ENCODE measurements at places on chromosomes 11 and 22.

GRCh38 chr11:129950101-129951091 is 52.2 kb downstream of the PRDM10 start:
- DNase-seq: no peak

DNA sequence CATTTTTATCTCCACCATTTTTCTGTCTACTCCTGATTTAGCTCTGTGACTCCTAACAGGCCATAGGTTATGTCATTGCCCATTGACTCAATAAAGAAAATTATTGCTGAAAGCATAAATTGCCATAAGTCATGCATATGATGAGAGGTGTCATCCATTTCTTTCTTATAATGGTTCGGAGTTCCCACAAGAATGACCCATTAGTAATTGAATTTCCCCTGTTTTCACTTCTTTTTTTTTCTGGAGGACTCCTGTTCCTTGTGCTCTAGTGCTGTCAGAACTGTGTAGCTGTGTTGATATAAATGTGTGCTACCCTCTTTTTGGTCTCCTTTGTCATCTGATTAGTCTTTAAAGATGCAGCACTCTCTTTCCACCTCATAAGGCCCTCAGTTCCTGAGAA is 22.9 kb upstream of the CARD18 start:
- no peak for DNase-seq

- DNase-seq: no peak
Measured at GRCh38 chr11:74004759-74005615, 3.9 kb downstream of the UCP3 start.

DNA sequence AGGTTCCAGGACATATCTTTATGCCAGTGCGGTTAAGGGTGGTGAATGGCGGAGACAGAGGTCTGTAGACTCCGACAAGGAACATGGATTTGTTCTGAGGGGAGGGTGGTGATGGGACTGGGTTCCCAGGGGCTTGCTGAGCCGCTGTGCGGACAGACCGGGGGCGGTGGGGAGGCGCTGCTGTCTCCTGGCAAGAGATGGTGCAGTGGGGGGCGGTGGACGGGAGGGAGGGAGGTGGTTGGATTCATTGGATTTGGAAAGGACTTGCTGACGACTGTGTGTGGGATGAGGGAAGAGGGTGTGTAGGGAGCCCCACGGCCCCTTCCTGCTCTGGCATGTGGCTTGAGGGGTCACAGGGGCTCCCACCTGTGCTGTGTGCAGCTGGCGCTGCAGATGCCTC is 43.2 kb downstream of the FLRT1 start:
- no peak for DNase-seq

DNA sequence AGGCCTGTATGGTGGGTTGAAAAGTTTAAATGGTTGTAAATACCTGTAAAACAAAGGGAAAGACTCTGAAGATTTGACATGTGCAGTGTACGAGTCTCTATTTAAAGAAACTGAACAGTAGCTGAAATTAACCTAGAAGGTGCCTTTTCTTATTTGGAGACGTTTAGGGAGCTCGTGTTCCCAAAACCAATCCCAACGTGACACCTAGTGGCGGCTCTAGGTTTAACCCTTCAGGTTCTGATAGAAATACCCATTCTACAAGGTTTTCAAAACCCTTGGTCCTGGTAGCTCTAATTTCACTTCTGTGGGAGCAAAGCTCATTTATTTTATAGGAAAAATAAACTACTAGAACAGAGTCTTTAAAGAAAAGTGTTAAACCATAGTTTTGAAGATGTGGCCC is 258.3 kb downstream of the LRRC4C start:
- DNase-seq: peak; percentile 3

- DNase-seq: no peak
Measured at GRCh38 chr22:37569009-37569920, 9.0 kb downstream of the CDC42EP1 start.

DNA sequence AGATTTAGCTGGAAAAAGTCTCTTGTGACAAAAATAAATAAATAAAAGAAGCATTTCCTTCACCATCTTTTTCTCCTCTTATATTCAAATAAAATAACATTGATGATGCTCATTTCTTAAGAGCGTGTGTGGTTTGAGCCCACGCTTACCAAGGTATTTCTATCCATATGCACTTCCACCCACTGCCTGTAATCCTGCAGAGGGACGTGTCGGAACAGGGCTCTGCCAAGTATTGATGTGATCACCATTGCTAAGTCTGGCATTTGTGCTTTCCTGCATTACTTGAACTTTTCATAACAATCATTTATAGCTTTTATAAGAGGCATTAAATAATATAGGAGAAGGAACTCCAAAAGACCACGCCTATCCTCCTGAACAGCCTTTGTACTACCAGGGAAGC is 107.6 kb downstream of the SHANK2 start:
- DNase-seq: no peak

DNA sequence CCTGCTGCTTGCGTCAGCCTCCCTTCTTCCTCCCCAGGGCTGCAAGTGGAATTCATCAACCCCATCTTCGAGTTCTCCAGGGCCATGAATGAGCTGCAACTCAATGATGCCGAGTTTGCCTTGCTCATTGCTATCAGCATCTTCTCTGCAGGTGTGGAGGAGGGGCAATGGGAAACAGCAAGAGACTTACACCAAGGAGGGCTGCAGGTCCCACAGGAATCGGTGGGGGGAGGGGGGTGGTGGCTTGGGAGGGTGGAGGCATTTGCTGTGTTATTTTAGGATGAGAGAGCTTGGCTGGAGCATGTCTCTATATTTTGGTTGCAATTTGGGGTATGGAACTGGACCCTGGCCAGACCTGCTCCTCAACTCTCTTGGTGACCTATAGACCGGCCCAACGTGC is 2.1 kb upstream of the MADD start:
- no peak for DNase-seq

DNA sequence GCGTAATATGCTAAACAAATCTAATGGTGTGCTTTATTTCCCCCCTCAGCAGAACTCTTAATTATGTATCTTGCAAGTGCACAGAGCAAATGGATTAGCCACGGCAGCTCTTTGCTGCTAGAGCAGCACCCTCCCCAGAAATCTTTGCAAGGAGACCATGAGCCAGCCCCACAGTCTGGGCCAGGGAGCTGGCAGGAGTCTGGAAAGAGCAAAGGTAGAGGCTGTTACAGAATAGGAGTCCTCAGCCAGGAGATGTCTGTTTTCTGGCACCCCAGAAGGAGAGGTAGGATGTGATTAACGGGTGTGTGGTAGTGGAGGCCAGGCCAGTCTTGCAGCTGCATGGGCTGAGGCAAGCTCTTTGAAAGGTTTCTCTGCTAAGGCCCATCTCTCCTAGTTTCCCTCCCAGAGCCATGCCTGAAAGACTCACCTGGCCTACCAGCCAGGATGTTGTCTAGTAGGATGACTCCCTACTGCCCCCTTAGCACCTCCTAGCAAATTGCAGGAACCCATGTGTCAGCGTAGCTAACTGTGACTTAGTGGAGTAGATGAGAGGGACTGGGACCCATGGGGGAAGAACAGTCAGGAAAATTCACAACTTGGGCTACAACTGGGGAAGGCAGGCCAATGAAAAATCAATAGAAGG is 557.2 kb downstream of the BUD13 start:
- no peak for DNase-seq

GRCh38 chr22:23113067-23113846 is 28.5 kb downstream of the RSPH14 start:
- DNase-seq: peak; percentile 46

DNA sequence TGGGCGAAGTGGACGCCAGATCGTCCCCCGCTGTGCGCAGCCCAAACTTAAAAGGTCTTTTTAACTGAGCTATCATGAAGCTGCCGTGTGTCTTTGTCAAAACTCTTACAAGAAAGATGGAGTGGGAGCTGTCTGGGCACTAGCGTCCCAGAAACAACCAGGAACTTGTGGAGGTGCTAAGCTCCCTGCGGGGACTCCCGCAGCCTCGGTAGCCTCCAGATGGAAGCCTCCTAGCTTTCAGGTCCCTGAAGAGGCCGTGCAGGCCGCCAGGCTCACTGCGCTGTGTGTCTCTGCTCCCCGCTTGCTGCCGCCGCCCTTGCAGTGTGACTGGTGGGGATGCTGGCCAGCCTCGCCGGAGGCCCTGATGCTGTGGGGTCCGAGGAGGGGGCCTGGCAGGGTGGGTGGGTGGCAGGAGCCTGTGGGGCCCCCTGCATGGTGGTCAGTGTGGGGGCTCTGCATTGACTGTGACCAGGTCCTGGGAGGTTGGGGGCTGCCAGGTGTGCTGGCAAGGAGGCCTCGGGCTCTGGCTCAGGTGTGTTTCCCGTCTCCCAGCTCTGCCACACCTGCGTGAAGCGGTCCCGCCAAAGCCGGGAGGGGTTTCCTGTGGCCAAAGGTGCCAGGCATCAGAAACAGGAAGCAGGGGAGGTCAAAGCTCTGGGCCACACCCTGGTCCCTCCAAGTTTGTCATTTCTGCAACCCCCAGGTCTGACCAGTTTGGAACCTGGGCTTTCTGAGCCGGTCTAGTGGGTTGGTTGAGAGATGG is 1.2 kb downstream of the TRABD start:
- no peak for DNase-seq

GRCh38 chr11:132228746-132229325 is 858.4 kb downstream of the NTM start:
- DNase-seq: no peak

DNA sequence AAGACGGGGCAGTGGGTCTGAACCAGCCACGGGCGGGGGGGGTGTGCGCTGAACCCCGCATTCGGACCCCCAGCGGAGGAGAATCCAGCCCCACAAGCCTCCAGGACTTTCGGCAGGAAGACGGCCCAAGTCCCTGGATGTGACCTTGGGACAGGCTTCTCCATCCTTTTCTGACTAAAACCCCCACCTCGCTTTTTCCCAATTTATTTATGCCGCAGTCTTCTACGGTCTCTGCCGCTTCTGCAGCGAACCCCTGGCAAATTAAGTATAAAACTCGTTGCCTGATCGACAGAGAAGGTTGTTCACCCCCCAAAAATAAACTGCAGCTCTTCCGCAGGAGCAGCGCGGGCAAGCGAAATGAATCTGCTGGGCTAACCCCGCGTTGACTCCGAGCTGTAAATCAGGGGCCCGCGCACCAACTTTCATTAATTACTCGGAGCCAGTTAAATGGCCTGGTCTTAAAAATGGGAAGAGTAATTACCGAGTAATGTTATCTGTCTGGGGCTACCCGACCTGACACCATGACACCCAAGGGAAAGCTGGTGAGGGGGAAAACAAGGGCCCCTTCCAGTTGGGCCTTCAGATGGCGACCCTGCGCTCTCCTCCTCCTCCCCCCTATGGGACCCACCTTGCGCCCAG is 6.6 kb downstream of the WT1 start:
- no peak for DNase-seq

- DNase-seq: no peak
Measured at GRCh38 chr11:77009533-77010160, 24.6 kb upstream of the B3GNT6 start.

GRCh38 chr11:120182372-120182771 is 28.5 kb upstream of the OAF start:
- no peak for DNase-seq

DNA sequence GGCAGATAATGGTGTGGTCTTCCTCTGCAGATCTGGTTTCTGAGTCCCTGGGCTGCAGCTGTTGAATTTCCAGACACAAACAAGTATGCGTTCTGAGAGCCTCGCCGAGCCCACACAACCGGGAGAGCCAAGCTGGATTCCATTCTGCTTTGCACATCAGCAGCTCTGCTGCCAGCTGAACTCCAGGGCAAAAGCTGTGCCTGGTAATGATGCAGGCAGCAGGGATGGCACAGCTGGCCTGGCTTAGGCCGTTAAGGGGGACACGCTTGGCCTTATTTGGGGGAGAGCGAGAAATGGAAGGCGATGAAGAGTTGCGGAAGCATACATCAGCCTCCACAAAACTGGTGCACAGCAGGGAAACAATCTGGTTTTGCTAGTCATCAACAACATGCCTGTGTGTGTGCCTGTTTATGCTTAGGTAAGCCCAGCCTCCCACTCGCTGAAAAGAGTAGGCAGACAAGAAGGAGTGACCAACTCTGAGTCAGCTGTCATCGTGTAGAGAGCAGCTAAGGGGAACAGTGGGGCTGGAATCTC is 25.1 kb downstream of the ADAMTS8 start:
- no peak for DNase-seq

GRCh38 chr11:2389377-2390026 is 11.0 kb upstream of the TSSC4 start:
- no peak for DNase-seq

GRCh38 chr11:115941481-115941993 is 437.3 kb upstream of the CADM1 start:
- no peak for DNase-seq

DNA sequence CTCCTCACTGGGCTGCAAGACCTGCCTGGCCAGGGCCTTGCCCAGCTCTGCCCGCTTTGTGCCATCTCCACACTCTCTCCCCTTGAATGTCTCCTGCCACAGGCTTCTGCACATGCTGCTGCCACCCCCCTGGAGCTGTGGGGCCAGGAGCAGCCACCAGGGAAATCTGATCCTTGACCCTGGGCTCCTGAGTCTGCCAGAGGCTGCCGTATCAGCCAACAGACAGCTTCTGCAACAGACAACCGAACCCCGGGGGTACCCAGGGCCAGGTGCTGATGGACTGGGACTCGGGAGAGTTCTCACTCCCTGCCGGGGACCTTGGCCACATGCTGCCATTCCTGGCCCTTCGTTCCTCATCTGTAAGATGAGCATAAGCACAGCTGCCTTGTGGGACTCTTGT is 3.3 kb upstream of the PPARA start:
- DNase-seq: no peak

- DNase-seq: no peak
Measured at GRCh38 chr11:3896644-3897043, 41.2 kb downstream of the STIM1 start.

DNA sequence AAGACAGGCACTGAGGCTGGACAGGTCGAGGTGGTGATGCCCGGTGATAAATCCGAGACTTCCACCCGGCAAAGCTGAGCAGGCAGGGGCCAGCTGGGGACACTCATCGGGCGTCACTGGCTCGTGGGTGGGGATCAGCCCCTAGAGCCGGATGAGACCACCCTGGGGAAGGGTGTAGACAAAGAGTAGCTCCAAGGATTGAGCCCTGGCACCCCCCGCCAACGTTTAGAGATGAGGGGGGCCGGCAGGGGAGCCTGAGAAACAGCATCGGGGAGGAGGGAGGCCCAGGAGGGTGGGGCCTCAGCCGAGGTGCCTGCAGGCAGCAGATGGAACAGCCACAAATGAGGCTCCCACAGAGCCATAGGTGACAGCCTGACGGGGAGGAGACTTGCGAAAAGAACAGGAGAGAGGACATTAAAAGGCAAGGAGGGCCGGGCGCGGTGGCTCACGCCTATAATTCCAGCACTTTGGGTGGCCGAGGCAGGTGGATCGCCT is 27.4 kb upstream of the CBX7 start:
- no peak for DNase-seq

All from HFF-Myc (cell line).